ENCODE measurements at places on chromosomes 6 and 20.

GRCh38 chr6:40256831-40257230 is 322.6 kb upstream of the MOCS1 start:
- no peak for DNase-seq

DNA sequence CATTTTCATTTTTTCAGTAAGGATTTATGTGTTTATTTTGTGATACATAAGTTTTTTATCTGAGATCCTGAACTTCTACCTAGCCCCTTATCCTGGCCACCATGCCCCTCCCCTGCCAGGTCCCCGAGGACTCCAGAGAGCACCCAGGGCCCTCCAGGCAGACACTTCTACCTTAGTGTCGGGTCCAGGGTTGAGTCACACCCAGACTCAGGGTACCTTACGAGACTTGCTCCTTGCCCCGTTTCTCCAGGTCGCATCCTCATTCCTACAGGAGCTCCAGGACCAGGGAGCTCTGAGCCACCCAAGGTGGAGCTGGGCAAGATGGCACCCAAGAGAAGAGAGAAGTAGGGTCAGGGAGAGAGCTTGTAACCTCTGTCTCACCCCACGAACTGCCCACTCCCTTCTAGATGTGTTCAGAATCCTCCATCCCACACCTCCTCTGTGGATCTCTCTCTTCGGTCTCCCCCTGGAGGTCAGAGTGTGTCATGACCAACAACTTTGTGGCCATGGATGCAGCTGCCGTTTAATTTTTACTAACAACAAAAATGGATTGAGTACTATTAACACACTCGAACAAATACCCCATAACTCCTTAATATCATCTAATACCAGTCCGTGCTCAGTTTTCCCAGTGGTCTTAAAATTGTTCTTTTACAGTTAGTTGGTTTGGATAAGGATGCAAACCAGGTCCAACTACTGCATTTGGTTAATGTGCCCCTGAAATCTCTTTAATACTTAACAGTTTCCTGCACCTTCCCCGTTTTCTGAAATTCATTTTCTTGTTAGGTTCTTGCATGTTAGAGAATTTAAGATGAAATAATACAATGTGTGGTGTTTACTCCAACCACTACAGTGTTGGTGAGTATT is 130.6 kb upstream of the INSM1 start:
- DNase-seq: peak; percentile 17

- DNase-seq: peak; percentile 25
Measured at GRCh38 chr6:116847227-116847626, 18.3 kb upstream of the GPRC6A start.

DNA sequence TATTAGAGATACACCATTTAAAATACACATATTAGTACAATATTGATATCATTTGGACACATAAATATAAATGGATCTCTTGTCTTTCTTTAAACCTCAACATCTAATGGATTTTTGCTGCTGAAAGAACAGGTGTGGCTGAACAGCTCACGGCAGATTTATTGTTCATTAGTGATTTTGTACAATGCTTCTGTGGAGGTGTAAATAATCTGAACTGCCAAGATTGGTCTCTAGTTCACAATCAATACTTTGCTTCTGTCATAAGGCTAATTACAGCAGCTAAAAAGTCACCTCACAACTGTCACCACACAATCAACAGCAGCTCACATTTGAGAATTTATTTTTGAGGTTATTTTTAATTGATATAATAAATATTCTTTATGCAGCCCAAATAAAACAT is 162.0 kb upstream of the SIM1 start:
- DNase-seq: no peak

DNA sequence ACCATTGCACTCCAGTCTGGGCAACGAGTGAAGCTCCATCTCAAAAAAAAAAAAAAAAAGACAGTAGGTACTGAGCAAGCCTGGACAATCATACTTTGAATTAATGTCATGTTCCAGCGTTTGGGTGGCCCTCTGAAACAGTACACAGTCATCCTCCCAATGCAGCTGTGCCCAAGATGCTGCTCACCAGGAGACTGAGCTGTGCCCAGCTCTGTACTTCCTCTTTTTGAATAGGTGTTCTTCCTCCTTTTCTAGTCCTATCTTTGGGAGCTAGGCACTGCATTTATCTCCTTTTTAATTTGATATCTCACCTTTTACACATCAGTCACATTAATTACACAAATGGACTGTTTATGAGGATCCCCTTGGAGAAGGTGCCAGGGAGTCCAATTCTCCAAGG is 101.5 kb downstream of the RPP40 start:
- DNase-seq: no peak

DNA sequence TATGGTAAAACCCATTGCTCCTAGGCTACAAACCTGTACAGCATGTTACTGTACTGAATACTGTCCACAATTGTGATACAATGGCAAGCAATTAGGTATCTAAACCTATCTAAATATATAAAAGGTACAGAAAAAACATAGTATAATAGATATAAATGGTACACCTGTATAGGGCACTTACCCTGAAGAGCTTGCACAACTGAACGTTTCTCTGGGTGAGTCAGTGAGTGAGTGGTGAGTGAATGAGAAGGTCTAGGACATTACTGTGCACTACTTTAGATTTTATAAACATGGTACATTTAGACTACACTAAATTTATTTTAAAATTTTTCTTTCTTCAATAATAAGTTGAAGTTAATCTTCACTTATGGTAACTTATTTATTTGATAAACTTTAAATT is 119.9 kb upstream of the CEP85L start:
- DNase-seq: no peak

GRCh38 chr6:21707524-21708319 is 114.2 kb downstream of the SOX4 start:
- no peak for DNase-seq

GRCh38 chr6:51147756-51148155 is 329.1 kb downstream of the TFAP2B start:
- DNase-seq: no peak

Data from fibroblast of gingiva (primary cell).